ENCODE measurements at places on chromosomes 7 and 10.

GRCh38 chr10:122990278-122990677 is 10.1 kb downstream of the PSTK start:
- DNase-seq, result no peak

DNA sequence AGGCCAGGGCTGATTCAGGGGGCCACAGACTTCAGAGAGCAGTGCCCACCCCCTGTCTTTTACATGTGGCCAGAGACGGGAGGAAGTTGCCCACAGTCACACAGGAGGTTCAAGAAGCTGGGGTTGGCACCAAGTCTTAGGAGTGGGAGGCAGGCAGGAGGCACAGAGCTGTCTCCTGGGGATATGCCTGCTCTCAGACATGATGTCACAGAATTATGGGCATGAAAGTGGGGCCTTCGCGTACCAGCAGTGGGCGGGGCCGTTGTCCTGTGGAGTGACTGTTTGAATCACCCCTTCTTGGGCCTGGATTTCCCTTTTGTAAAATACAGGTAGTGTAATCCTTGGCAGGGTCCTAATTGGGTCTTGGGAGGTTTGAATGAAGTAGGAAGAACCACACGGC is 81.2 kb upstream of the PPIF start:
- DNase-seq, result no peak

- DNase-seq, result peak; percentile 23
Measured at GRCh38 chr10:128186959-128187787, 61.0 kb upstream of the MKI67 start.

DNA sequence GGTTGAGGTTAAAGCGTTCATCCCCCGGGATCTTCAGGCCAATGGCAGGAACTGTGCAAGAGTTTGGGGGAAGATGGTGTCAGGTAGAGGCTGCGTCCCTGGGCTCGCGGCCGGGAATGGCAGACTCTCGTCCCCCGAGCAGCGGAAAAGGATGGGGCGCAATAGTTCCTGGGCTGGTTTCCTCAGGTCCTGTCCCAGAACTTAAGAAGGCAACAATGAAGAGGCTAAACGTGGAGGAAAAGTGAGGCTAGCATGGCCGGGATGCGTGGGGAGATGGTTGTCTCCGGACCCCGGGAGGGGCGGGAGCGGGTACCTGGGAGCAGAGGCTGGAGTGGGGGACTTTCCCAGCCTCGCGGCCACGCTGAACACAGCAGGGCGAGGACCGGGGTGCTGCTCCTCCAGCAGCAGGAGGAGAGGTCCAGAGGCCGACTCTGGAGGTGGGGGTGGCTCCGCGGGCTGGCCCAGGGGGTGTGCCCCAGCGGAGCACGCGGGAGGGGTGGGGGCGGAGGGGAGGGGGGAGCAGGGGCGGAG is 882 bp downstream of the IRF5 start:
- no peak for DNase-seq

GRCh38 chr7:22499044-22499443 is 944 bp downstream of the STEAP1B start:
- DNase-seq, result no peak

GRCh38 chr7:31091924-31092434 is 39.9 kb downstream of the ADCYAP1R1 start:
- no peak for DNase-seq

DNA sequence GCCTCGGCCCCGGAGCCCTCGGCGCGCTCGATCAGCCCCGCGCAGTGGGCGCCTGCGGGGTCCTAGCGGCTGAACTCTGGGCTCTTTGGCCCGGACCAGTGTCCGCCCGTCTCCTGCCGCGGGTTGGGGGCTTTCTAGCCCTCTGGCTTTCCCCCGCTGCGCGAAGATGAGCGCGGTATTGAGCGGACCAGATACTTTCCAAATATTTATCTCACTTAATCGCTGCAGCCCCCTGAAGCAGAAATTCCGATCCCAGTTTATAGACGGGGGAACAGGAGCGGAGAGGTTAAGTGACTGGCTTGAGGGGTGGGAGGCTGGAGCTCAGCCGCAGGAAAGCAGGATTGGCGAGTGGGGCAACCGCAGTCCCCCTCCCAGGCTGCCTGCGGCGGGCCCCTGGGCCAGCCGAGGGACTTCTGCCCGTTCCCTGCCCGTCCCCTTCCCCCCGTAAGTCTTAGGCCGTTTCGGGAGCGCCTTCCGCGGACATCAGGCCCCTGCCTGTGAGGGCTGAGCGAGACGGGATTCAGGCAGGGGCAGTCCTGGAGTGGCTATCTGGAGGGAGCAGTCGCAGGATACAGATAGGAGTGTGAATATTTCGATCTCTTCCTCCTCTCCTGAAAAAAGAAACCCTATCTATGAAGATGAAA is 565 bp downstream of the STRIP2 start:
- no peak for DNase-seq

GRCh38 chr10:23864631-23865147 is 344.2 kb upstream of the KIAA1217 start:
- no peak for DNase-seq

DNA sequence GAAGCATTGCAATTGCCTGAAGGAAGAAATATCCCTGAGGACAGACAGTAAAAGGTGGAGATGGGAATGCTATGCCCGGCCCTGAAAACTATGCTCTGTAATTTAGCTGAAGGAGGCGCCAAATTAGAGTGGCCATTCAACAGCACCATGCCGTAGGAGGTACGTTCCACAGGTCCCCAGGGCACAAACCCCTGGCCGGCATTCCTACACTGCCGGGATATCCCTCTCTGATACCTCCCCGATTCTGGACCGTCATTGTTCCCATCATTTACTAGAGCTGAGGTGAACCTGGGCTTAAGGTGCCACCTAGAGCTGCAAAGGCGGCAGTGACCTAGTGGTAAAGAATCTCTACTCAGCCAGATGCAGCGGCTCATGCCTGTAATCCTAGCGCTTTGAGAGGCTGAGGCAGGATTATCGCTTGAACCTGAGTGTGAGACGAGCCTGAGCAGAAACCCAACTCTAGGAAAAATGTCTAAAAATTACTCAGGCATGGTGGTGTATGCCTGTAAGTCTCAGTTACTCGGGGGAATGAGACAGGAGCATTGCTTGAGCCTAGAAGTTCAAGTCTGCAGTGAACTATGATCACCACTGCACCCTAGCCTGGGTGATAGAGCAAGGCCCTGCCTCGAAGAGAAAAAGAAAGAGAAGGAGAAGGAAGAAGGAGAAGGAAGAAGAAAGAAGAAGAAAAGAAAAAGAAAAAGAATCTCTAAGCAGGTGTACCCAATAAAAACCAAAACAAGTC is 53.0 kb upstream of the TNKS2 start:
- no peak for DNase-seq

GRCh38 chr10:43396061-43396927 is 12.7 kb downstream of the HNRNPF start:
- peak; percentile 59 for DNase-seq

DNA sequence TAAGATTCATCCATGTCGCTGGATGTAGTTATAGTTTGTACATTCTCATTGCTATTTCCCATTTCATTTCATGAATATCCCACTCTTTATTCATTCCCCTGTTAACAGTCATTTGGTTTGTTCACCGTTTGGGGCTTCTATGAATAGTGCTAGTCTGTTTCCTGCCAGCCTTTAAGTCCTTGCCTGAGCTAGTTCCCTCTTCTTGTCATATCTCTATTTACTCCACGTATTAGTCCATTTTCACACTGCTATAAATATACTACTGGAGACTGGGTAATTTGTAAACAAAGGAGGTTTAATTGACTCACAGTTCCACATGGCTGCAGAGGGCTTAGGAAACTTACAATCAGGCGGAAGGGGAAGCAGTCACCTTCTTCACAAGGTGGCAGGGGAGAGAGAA is 56.2 kb downstream of the PLCE1 start:
- no peak for DNase-seq

- no peak for DNase-seq
Measured at GRCh38 chr10:71067098-71067740, 145.2 kb upstream of the UNC5B start.

- DNase-seq, result no peak
Measured at GRCh38 chr7:78585980-78586379, 787.4 kb downstream of the PHTF2 start.

GRCh38 chr7:111041577-111041976 is 49.4 kb upstream of the LRRN3 start:
- no peak for DNase-seq

DNA sequence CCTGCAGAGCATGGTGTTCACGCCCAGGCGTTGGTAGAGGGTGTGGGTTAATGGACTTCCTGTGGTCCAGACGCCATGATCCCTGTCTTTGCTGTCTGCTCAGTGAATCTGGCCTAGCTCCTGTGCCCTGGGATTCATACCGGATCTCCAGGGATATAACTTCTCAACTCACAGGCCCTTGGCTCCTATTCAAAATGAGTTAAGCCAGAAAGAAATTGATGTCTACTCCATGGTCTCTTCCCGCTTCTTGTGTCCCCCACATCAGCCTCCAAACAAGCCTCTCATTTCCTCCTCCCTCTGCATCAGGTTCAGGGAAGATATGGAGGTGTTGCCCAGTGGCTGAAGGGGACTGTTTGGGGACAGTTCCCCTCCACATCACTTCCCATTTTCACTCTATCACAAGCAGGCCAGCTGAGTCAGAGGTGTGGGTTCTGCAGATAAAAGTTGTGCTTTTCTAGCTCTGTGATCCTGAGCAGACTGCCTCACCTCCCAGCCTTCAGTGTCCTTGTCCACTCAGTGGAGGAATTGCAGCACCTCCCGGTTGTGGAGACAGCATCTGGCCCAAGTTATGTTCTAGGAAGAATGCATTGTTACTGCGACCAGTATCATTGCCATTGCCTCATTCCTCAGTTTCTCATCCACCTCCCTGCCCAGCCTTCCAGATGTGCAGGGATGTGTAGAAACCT is 22.5 kb downstream of the AKR1E2 start:
- DNase-seq, result no peak

DNA sequence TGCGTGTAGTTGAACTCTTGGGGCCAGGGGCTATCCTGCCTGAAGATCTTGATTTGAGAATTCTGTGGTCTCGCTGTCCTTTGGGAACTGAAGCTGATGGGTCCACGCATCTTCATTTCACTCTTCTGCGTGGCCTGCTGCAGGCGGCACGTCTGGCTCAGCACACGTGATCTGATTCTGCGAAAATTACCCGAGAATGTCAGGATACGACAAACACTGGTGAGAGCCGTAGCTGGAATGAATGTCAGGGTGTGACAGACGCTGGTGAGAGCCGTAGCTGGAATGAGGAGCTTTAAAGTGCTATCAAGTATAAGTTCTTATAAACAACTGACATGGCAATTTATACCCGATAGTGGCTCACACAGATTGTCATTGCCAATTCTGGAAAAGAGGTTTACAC is 44.6 kb upstream of the CFAP46 start:
- no peak for DNase-seq

GRCh38 chr10:104299031-104299904 is 30.3 kb downstream of the GSTO2 start:
- no peak for DNase-seq

DNA sequence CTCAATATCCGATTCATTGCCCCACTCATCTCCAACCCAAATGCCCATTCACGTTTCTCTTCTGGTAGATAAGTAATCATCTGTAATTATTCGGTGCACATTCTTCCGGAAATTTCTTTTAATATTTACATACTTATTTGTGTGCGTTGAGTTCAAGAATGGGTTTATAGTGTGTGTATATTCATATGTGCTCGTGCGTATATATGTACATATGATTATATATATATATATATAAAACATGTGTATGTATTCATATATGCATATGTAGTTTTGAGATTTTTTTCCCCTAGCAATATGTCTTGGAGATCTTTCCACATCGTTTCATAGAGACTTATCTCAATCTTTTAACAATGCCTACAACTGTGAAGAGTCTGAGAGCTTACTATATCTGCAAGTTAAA is 118.2 kb downstream of the MDFIC start:
- no peak for DNase-seq

DNA sequence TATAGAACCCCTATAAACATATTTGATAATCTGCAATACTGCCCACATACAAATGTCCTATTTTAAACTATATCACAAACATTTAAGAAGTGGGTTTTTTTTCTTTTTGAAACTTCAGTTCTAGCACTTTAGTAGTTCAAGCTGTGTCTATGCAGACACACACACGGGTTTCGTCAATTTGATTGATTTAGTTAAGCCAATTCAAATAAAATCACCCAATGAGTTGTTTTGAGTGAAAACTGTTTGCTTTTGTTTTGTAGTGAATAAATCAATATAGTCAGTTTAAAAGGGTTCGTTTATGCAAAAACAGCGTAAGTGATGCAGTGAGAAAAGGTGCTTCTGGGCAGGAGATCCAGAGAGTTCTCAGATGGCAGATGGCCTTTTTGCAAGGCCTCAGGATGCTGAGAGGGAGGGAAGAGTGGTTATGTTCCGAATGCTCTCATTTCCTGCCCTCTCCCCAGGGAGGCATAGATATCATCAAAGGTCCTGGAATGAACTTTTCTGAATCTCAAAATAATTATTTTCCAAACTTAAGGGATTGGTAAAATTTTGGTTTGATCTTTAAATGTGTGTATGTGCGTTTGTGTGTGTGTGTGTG is 102.7 kb downstream of the AGMO start:
- no peak for DNase-seq

Measured in naive thymus-derived CD4-positive, alpha-beta T cell (primary cell).